ENCODE measurements at places on chromosomes 16 and 17. TPM values are rescaled to one million over a fixed set of nuclear protein-coding genes. Genes with fewer than 3 reads are reported as not detected.
A peak's percentile ranks its signal among the peaks of the same experiment; 100 is the strongest.

- peak; percentile 89 for DNase-seq
These were observed 1.2 kb upstream of the P2RX1 start for GRCh38 chr17:3917391-3917931.

DNA sequence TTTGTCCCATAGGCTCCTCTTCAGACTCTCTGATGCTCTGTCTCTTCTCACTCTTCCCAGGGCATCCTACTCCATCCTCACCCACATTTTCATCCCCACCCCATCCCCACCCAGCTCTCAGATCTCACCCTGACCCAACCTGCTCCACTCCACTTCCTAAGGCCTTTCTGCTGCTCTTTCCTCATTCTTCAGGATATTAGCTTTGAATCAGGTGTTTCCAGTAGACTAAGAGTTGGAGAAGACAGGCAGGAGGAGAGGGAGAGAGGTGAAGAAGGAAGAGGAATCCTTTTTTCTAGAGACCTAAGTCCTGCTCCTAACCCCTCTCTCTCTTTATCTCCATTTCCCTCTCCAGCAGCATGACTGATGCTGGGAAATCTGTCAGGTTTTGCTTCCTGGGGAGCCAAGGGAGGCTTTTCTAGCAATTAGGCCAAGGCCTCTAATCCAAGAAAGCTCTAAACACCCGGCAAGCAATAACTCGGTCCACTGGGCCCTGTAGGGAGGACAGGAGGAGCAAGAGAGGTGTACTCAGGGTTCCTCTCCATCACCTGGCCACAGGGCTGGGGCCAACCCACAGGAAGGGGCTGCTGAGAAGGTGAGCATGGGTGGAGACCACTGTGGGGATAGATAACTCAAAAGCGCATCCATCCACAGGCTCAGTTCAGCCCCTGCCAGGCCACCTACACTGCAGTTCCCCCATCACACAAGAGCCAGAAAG lies 133.3 kb downstream of the TMEM132E start:
- DNase-seq: no peak

- DNase-seq: peak; percentile 59
These were observed 10.2 kb upstream of the MPP2 start for GRCh38 chr17:43917348-43918025.

GRCh38 chr17:57356719-57357391 lies 100.5 kb downstream of the MSI2 start:
- DNase-seq: no peak

DNA sequence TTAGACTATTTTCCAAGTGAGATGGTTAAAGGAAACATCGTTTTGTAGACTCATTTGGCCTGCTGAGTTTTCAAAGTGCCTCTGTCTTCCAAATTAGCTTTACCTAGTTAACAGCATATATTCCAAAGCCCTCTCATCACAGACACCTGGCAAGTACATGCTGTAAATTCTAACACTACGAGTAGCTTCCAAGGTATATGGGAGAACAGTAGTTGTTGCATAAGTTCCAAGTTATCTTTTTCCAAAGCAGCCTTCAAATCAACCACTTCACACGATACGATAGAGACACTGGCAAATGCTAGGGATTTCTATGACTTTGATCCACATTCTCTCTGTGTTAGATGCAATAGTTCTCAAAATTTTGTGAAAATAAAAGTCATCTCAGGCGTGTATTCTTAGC lies 299.3 kb downstream of the CNTNAP4 start:
- DNase-seq: no peak

- DNase-seq: no peak
These were observed 3.4 kb upstream of the SRL start for GRCh38 chr16:4245077-4245791.

SRP68 gene
- 33.0 TPM for total RNA-seq

KRTAP16-1 gene
- total RNA-seq: not detected

AATK gene
- 1.4 TPM for total RNA-seq

All from ovary (tissue), 10 donors.